GM04504 (cell line): ENCODE measurements at places on chromosomes 11 and 22.

DNA sequence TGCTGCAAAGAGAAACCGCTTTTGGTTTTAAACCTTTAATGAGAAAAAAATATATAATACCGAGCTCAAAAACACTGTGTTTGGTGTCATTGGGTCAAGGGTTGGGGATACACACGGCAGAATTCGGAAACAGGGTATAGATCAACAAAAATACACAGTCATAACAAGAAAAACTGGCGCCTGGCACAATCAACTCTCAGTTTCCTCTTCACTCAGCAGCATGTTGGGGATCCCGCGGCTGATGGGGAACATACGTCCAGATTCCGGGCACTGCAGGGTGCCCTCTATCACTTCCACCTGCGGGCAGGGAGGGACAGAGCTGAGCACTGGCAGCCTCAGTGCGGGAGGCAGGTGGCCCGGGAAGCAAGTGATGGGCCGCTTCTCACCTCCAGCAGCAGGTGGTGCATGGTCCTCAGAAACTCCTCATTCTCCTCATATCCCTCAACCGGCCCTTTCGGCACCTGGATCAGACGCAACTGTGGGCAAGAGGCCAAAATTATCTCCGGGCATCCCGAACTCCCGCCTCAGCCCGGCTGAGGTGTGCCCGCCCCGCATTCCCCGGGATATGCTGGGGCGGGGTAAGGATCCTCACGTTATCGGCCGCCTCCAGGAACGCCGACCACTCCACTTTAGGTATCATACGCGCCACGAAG lies 561 bp downstream of the TRMT112 start:
- DNase-seq, result no peak

DNA sequence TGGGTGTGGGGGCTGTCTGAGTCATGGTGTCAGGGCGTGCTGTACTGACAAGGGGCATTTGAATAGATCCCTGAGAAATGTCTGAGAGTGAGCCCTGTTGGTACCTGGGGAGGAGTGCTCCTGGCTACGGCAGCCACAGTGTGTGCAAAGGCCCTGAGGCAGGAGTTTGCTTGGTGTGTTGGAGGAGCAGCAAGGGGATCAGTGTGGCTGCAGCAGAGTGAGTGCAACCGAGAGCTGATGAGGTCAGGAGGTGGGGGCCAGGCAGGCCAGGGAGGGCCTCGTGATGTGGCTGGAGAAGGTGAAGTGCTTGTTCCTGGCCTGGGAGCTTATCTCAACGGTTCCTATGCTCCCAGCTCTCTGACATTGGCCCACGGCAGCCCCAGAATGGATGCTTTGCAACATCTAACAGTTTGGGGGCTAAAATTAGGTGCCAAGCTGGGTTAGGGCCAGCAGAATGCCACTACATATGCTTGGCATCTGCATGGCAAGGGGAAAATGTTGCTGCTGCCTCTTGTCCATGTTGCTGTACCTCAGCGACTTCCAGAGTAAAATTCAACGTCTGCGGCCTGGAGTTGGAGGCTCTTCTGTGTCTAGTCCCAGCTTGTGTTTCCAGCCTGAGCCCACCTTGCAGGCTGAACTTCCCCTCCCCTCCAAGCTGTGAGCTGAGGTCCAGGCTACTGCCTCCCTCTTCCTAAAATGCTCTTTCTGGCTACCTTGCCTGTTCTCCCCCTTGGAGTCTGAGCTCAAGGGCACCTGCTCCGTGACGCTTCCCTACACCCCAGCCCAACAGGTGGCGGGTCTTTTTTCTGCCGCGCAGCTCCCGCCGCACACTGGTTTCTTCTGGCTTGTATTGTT lies 48.2 kb upstream of the MYEOV start:
- no peak for DNase-seq

DNA sequence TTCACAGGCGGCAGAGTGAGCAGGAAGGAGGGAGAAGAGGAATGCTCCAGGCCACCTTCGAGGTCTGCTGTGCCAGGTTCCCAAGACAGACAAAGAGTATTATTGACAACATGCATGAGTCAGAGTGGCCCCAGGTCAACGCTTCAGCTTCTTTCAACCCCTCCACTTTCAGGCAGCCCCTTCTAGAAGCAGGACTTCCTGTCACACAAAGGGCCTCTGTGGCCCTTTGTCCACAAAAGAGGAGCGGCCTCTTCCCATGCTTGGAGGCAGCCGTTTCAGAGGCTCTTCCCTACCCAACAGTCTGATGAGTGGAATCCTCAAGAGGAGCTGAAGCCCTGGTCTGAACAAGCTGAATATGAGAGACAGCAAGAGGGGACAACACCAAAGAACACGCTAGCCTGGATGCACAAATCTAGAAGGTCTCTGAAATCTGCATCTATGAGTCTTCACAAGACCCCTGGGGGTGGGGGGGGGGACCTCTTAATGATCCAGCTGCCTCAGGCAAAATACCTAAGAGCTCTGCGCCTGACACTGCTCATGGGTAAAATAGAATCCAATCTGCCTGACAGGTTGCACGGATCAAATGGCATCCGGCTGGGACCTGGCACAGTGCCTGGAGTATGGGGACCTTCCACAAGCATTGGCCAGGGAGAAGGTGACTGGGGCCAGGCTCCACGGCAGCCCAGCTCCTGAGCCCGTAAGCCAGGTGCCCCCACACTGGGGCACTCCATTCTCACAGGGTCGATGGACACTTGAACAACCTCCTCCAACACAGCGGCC lies 67.5 kb downstream of the PACSIN2 start:
- DNase-seq, result no peak

- no peak for DNase-seq
Measured at GRCh38 chr22:20212754-20213699, 55.1 kb downstream of the RTN4R start.

DNA sequence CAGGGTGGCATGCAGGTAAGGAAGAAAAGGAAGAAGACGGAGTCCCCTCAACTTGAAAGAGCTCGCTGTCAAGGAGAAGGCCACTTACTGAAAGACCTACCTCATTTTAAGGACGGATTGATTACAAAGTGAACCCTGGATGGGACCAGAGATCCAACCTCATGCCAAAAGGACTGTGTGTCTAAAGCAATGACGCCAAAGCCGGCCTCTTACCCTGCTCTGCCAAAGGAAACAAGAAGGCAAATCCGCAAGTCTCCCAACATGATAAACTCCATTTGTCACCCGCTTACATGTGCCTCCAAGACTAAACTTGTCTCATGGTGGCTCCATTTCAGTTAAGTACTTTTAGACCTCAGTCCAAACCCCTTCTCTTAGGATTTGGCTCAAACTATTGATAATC lies 148.7 kb upstream of the MTMR2 start:
- no peak for DNase-seq

DNA sequence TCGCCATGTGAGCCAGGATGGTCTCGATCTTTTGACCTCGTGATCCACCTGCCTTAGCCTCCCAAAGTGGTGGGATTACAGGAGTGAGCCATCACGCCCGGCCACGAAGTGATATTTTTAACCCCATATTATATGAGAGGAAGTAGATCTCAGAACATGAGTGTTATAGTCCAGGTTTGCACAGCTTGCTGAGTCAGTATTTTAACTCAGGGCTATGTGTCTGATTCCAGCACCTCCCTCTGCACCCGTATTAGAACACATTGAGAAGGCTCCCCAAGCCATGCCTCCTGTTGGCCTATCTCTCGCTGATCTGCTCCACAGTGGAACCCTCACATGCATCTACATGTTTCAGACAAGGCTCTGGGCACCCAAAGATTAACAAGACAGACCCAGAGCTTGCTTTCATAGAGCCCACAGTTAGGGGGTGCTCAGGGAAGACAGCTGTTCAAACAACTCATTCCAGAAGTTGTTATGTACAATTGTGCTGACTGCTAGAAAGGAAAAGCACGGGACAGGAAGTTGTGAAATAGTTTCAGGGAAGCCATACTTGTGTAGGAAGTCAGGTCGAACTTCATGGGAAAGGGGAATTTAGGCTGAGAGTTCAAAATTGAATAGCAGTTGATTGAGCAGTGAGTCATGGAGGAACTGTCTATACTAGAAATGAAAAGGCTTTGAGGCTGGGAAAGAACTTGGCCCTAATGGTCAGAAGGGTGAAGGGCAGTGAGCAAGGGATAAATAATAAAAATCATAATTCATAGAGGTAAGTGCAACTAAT lies 49.3 kb upstream of the CLPB start:
- DNase-seq, result no peak

- no peak for DNase-seq
Measured at GRCh38 chr11:26698224-26698623, 23.6 kb downstream of the SLC5A12 start.

GRCh38 chr11:76680518-76681425 lies 10.2 kb upstream of the LRRC32 start:
- DNase-seq, result no peak

DNA sequence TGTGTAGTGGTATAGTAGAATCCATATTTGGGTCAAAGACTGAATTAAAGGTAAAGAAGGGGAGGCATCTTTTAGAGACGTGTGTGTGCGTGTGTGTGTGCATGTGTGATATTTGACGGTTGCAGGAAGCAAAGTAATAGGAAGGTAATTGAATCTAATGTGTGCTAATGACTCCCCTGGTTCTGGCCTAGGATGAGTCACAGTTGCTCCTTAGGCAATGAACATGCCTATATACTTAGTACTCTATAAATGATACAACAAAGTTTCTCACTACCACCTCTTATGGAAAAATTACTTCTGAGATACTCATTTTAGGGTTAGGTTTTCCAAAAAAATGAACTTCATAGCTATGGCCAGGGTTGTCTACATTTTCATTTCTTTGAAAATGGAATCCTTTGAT lies 409.6 kb downstream of the GUCY1A2 start:
- peak; percentile 3 for DNase-seq

DNA sequence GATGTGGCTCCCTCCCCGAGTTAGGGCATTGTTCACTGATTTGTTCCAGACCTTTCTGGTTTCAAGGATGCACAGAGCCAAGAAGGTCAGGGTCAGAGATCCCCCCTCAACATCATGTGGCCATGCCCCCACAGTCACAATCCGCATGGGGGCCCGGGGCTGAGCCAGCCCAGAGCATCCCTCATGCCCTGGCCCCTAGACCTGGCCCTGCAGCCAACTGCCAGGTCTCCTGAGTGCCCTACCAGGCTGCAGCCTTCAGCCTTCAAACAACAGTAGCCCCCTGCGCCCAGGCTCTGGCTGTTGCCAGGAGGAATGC lies 142.4 kb downstream of the CRYBB2 start:
- no peak for DNase-seq

GRCh38 chr11:113188371-113188834 lies 126.0 kb upstream of the TTC12 start:
- no peak for DNase-seq

DNA sequence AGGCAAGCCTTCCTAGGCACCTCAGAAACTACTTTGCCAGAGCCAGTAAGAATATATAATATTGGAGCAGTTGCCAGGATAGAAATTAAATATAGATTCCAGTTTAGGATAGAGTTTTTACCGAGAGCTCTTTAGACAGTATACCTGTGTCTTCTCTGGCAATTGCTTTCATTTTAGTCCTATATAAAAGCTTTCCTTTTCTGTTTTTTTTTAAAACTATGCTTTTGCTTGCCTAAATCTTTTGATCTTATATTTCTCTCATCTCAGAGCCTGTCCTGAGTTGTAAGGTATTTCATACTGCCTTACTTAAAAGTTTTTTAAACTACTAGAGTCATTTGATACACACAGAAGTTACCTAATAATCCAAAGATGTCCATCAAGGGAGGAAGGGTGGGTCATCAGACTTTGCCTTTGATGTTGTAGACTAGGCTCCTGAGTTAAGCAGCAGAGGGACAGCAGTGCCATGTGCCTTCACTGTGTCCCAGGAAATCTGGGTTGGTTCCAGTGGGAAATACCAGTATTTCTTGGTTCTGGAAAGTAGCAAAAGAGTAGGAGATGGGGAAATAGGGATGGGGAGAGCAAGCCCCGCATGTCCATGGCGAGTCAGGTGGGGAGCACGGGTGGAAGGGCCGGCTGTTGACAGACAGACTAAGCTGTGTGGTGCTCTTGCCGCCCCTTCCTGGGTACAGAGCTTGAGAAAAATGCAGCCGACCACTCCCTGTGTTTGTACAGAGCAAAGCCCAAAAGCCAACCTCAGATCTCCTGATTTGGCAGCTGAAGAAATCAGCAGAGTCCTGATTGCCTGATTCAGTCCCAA lies 11.2 kb downstream of the MCAM start:
- no peak for DNase-seq

DNA sequence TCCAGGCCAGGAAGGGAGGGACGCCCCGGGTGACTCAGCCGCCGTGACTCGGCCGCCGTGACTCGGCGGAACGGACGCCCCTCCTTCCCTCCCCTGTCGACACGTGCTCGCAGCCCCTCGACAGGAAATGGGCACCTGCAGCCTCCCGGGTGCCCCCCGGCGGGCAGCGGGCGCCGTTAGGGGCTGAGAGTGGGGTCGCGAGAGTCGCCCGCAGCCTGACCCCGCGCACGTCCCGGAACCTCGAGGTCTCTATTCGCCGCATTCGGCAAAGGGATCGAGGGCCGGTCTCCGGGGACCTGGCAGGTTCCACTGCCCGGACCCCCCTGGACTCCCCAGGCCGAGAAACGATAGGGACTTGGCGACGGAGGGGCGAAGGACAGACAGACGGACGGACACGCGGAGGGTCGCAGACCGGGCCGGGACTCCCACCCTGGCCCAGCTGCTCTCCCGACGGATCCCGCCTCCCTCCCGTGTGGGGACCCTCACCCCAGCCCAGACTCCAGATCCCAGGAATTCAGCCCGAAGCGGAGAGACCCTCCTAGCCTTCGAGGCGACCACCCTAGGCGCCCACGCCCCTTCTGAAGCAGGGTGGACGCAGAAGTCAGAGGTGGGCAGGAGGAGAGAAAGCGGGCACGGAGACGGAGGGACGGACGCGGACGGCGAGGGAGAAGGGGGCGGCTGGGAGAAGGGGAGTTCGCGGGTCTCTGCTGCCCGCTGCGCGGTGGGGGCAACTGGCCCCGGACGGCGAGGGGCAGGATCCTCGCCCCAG lies 648 bp downstream of the FOSL1 start:
- peak; percentile 74 for DNase-seq

GRCh38 chr22:36467042-36467810 lies 14.2 kb downstream of the TXN2 start:
- peak; percentile 60 for DNase-seq

GRCh38 chr11:109309153-109309552 lies 112.8 kb upstream of the C11orf87 start:
- no peak for DNase-seq

DNA sequence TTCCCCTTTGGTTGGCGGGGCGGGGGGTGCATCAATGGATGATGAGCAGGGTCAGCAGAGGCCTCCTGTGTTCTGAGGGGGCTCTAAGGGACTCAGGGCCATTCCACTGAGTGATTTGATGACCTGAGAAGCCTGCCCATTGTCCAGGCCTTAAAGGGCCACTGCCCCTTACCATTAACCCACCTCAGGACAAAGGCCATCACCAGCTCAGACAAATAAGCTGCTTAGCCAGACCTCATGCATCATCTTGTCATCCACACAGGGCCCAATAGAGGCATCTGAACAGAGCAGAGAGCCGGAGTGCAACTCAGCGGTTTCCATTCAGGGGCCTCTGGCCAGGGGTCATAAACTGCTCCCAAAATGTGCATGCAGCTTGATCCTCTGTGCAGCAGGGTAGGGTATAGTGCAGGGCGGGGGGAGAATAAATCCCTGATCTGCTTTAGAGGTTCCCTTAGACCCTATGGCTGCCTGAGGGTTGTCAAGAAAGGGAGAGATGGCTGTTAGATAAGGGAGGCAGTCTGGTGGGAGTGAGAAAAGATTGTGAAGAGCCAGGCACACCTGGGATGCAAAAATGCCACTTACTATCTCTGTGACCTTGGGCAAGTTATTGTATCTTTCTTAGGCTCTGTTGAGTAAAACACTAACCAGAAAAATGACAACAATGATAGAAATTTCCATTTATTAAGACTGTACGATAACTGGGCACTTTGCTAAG lies 375.5 kb upstream of the NARS2 start:
- DNase-seq, result no peak
